ENCODE measurements at places on chromosomes 13 and 19. TPM values are rescaled to one million over a fixed set of nuclear protein-coding genes. Genes with fewer than 3 reads are reported as not detected.

PET100 gene
- total RNA-seq, result 89.7 TPM

GRCh38 chr19:18990128-18990708, 43.1 kb downstream of the SUGP2 start:
- no peak overlapping the region for H3K4me3 ChIP-seq
- H3K4me1 ChIP-seq, result no peaks in the 10 kb centered on the region
- no peaks in the 10 kb centered on the region for H3K27me3 ChIP-seq

DNA sequence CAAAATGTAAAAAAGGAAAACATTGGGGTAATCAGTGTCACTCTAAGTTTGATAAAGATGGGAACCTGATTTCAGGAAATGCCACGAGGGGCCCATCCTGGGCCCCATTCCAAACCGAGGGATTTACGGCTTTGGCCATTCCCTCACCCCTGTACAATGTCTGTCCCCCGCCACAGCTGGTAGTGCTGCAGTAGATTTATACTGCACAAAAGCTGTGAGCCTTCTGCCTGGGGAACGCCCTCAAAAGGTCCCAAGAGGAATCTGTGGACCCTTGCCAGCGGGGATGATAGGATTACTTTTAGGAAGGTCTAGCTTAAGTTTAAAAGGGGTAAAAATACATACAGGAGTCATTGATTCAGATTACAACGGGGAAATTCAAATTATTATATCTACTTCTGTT, 173.4 kb upstream of the SGCG start:
- H3K27ac ChIP-seq, result no peak overlapping the region
- H3K36me3 ChIP-seq, result no peaks in the 10 kb centered on the region
- no peak for DNase-seq
- H3K4me3 ChIP-seq, result no peak overlapping the region

SIX5 gene
- total RNA-seq, result 34.2 TPM

DNA sequence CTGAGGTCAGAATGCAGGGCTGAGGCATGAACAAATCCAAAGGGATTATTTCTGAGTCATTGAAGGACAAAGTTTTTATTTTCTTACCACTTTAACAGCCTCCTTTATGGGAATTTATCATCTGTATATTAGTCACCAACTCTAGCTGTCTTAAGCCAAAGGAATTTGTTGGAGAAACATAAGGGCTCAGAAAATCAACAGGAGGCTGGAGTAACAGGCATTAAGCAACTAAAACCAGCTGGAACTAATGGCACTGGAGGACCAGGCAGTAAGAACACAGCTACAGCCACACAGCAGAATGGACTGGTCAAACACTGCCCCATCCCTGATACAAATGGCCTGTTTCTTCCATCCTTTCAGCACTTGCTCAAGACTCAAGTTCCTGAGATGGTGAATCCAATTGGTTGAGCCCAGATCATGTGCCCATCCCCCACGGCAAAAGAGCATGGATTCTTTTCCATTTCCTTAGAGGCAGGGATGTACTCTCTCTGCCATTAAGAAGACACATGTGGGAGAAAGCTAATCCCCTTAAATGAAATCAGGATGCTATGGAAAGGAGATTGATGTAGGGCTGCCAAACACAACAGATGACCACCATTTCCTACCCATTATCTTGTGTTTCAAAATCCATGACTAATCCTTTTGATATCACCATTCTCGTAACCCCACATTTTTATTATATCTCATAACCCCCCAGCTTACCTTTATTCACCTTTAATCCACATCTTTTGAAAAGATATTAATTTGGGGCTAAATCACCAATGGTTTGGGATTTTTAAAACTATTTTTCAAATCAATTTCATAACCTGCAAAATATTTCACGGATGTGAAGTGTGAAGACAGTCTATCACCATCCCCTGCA, 157.0 kb upstream of the FNDC3A start:
- H3K4me3 ChIP-seq, result no peak overlapping the region
- H3K27me3 ChIP-seq, result no peaks in the 10 kb centered on the region
- peak overlapping the region; percentile 61 for H3K27ac ChIP-seq
- no peaks in the 10 kb centered on the region for H3K36me3 ChIP-seq
- H3K4me1 ChIP-seq, result peaks cover 39% of the 10 kb centered on the region
- no peak for DNase-seq

- no peak for DNase-seq
- H3K36me3 ChIP-seq, result no peaks in the 10 kb centered on the region
- H3K27me3 ChIP-seq, result no peaks in the 10 kb centered on the region
- H3K4me3 ChIP-seq, result peak overlapping the region; percentile 86
- H3K27ac ChIP-seq, result peak overlapping the region; percentile 90
Observed at GRCh38 chr19:18321734-18322102, 1.2 kb downstream of the LSM4 start.

HNRNPM gene
- total RNA-seq, result 154 TPM

- DNase-seq, result no peak
- no peaks in the 10 kb centered on the region for H3K36me3 ChIP-seq
- peak overlapping the region; percentile 40 for H3K27ac ChIP-seq
- peaks cover 62% of the 10 kb centered on the region for H3K4me1 ChIP-seq
- no peak overlapping the region for H3K4me3 ChIP-seq
Observed at GRCh38 chr13:109160887-109161669, 531.7 kb downstream of the MYO16 start.

GRCh38 chr13:99373436-99373835, 66.2 kb upstream of the GPR183 start:
- H3K4me3 ChIP-seq, result no peak overlapping the region
- no peaks in the 10 kb centered on the region for H3K4me1 ChIP-seq
- peaks cover 40% of the 10 kb centered on the region for H3K36me3 ChIP-seq
- peak; percentile 71 for DNase-seq
- H3K27me3 ChIP-seq, result no peaks in the 10 kb centered on the region

DNA sequence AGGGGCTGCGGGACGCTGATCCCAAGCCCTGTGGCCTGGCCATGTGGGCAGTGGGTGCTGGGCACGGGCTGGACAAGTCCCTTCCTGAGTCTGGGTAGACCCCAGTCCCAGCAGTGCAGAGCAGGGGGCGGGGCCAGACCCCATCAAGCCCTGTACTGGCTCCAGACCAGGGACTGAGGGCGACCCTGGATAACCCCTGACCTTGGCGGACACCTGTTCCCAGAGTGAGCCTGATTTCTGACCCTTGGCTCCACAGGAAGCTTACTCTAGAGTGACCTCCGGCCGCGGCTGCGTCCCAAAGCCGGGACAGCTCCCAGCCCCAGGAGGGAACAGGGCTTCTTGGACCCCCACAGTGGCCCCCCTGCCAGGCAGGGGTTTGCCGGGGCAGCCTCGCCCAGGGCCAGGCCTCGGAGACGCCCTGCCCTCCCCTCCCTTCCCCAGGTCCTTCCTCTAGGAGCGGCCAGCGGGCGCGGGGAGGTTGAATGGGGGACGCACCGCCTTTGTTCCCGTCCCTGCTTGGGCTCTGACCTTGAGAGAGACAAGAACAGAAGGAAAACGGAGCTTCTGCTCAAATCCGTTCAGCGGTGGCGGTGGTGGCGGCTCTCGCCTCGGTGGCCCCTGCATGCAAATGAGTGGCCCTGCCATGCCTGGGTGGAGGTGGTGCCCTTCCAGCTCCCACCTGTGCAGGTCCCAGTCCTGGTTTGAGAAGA, 2.3 kb upstream of the EFNA2 start:
- DNase-seq, result no peak
- peaks cover 14% of the 10 kb centered on the region for H3K4me1 ChIP-seq
- no peak overlapping the region for H3K27ac ChIP-seq
- no peak overlapping the region for H3K4me3 ChIP-seq
- peaks cover 4% of the 10 kb centered on the region for H3K36me3 ChIP-seq
- H3K27me3 ChIP-seq, result peaks cover 11% of the 10 kb centered on the region

CIC gene
- total RNA-seq, result 115 TPM

DNA sequence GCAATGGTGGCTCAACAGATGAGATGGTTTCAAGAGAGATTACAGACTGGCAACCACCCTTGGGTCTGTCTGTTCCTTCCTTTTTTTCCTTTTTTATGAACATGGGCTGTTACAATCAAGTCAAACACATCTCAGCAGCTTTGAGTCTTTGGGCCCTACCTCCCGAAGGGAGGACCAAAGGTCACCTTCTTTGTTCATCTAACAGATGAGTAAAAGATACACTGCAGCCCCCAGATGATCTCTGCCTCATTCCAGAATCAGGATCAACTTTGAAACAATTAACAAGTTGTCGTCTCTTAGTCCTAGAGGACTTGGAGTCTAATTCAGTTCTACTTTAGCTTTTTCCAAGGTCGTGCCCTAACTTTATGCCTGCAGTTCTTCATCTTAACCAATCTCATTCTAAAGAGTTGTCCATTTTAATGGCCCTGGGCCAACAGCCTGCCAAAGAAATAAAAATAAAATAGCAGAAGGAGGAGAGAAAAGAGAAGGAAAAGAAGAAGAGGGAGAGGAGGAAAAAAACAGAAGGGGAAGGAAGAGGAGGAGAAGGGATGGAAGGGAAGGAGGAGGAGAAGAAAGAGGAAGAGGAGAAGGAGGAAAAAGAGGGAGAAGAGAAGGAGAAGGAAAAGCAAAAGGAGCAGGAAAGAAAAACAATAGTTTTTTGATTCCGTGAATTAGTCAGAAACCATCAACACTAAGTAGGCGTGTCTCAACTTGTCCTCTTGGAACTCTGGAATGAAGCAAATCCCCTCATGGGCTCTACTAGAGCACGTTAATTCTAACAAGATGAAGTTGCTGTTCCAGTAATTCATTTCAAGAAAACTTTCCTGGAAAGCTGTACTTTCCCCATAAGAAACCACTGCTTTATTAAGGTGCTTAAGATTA, 281.2 kb downstream of the FOXO1 start:
- H3K4me3 ChIP-seq, result no peak overlapping the region
- H3K27ac ChIP-seq, result no peak overlapping the region
- peaks cover 6% of the 10 kb centered on the region for H3K27me3 ChIP-seq
- H3K36me3 ChIP-seq, result no peaks in the 10 kb centered on the region
- H3K4me1 ChIP-seq, result peaks cover 3% of the 10 kb centered on the region

Data from osteocyte (in vitro differentiated cells).